Iris pigment epithelial cell (primary cell): ENCODE measurements at places on chromosomes 4 and X.

GRCh38 chr4:126386512-126386911 is 1071.8 kb downstream of the FAT4 start:
- no peak for DNase-seq

- no peak for DNase-seq
Observed at GRCh38 chr4:38170338-38171169, 210.4 kb downstream of the PTTG2 start.

- DNase-seq: no peak
Observed at GRCh38 chr4:2825740-2826139, 17.9 kb upstream of the ADD1 start.

DNA sequence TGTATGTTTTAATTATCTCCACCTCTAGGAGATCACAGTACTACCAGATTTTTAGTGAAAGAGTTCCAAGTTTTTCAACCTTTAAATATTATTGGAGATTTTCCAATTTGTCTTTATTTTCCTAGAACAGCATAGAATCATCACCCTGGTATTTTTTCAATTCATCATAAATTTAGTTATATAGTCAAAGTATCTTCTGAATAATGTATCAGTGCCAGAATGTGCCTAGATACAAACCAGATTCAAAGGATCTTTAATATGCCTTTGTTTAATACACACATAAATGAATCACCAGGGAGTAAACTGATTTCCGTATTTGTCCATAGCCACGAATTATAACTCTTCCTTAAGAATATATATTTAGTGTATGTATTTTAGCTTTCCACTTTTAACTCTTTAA is 1373.1 kb downstream of the STIM2 start:
- no peak for DNase-seq

DNA sequence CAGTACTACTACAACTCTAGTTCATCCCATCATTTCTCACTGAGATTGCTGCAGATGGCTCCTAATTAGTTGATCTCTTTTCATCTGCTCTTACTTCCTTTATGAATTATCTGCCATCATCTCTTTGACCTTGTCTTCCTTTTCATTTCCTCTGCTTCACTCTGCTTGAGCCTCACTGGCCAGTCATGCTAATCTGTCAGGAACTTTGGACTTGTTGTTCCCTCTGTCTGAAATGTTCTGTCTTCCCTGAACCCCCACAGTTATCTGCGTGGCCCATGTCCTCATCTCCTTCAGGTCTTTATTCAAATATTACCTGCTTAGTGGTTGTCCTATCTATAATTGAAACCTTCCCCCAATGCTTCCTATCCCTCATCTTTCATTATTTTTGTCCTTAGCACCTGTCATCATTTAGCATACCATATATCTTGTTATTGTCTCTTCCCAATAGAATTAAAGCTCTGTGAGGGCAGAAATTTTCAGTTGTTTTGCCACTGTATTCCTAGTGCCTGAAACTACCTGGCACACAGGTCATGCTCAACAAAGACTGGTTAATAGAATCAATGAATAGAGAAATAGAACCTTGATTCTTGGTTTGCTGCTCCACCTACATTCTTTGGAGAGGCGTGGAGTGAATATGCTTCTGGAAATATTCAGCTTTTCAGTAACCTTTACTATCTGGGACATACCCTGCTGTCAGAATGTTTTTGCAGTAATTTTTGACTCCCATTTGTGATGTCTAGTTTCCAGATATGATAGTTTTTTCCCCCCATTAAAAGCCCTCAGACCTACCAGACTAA is 5.0 kb downstream of the SLC4A4 start:
- no peak for DNase-seq
